ENCODE measurements at places on chromosomes 2 and 18.
A peak's percentile ranks its signal among the peaks of the same experiment; 100 is the strongest.

DNA sequence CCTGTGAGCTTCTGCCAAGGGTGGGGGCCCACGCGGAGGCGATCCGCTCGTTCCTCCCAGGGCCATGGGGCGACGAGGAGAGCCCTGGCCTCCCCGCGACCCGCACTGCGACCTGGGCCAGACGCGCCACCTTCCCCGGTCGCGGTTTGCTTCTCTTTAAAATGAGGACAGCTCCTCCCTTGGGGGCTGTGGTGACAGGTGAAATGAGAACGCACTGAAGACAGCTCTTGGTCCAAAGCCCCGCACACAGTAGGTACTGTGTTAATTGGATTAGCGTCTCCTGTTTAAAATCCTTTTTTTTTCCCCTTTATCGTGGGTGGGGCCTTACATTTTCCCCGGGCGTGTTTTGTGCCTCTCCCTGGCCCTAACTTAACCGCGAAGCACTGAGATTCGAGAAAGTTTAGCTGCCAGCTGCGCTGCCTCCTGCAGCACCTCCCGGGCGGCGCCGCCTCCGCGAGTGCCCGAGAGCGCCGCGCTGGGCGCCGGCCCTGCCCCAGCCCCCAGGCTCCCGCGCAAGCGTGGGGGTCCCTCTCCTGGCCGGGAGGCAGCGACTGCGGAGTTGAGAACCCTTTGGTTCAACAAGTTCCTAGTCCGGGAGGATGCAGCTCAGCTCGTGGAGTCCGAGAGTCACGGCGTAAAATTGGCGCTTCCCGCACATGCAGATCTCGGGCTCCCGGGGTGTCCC is 1.1 kb downstream of the HPCAL1 start:
- no peak for DNase-seq

- no peak for DNase-seq
Observed at GRCh38 chr2:82839036-82839435, 1620.0 kb downstream of the SUCLG1 start.

DNA sequence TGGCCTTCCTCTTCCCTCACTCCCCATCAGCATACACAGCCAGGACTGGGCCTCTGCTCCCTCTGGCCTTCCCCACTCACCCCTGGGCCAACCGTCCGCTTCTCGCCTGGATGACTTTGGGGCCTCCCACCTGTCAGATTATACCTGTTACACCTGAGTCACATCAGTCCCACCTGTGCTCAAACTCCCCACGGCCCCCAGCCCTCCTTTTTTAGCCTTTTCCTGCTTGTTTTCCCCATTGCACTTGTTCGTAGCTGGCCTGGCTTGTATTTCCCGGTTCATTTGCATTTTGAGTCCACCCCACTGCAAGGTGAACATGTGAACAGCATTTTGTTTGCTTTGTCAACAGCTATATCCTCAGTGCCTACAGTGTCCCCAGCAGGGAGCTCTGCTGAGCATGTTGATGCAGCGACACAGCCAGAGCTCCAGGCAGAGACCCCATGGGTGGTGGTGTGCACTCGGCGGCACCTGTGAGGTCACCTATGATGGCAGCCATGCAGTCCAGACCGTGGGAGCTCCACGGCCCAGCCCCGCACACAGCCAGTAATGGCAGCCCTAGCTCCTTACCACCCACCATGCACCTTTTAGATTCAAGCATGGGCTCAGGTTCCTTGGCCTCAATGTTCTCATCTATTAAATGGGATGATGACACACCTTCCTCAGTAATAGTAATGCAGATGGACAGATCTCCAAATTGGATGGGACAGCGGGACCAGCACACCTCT is 276.4 kb upstream of the HS6ST1 start:
- DNase-seq, result peak; percentile 48

GRCh38 chr2:109213646-109214433 is 84.8 kb downstream of the SH3RF3 start:
- DNase-seq, result no peak

GRCh38 chr2:23404426-23404825 is 19.4 kb downstream of the KLHL29 start:
- peak; percentile 84 for DNase-seq

GRCh38 chr2:9895669-9896590 is 52.7 kb downstream of the TAF1B start:
- DNase-seq, result no peak

- DNase-seq, result no peak
Observed at GRCh38 chr18:12783524-12783923, 80.7 kb downstream of the PSMG2 start.

DNA sequence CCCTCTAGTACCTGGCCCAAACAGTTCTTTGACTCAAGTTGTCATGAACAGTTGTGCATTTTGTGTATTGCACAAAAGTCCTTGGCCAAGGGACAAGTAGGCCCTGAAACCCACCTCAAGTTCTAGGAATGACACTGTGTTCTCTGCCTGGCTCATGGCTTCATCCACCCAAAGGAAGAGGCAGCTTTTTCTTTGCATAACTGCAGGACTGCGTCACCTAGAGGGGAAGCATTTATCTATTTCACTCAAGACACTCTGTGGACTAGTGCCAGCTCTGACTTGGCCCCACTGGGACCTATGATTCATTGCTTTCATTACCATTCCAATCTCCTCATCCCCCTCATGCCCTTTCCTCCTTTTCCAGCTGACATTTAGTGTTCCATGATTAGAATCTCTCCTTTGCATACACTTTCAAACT is 119.3 kb upstream of the SIX2 start:
- no peak for DNase-seq

- DNase-seq, result peak; percentile 72
Observed at GRCh38 chr2:147133286-147133908, 711.4 kb upstream of the ACVR2A start.

DNA sequence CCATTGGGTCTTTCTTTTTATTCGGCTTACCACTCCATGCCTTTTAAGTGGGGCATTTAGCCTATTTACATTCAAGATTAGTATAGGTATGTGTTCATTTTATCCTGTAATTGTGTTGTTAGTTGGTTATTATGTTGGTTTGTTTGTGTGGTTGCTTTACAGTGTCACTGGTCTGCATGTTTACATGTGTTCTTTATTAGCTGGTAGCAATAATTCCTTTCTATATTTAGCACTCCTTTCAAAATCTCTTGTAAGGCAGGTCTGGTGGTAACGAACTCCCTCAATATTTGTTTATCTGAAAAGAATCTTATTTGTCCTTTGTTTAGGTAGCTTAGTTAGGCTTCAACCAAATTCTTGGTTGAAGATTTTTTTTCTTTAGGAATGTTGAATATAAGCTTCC is 68.7 kb upstream of the XDH start:
- no peak for DNase-seq

GRCh38 chr2:105181282-105181681 is 60.3 kb upstream of the GPR45 start:
- no peak for DNase-seq

GRCh38 chr18:40148960-40149359 is 1806.1 kb upstream of the PIK3C3 start:
- no peak for DNase-seq

DNA sequence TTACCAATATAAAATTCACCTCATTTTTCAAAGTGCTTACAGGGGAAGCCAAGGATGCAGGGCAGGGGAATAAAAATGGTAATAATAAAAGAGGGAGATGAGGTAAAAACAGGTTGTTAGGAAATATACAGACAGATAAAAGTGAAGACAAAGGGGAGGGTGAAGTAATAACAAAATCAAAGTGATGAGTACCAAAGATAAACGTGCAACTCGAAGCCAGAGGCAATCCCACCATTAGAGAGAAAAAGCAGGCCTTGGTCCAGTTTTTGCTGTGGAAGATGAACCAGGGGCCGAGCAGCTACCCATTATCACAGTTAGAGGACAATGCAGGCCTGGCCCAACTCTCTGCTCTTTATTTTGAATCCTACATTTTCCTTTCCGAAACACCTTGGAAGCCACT is 99.6 kb upstream of the UPP2 start:
- no peak for DNase-seq

DNA sequence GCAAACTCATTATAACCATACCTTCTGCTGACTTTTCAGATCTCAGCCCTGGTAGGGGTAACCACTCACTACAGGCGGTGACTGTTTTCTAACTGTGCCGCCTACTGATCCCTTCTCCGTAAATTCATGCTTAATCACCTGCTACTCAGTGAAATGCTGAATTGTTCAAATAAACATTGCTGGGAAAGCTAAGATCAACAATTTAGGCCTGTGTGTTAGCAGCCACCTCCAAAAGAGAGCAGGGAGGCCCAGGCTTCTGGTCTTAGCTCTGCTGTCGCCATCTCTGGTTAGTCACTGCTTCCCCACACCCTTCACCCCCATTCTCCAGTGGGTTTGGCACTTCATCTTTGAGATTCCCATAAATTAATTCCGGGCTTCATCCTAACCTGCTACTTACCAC is 21.8 kb upstream of the NT5C1B start:
- peak; percentile 9 for DNase-seq

DNA sequence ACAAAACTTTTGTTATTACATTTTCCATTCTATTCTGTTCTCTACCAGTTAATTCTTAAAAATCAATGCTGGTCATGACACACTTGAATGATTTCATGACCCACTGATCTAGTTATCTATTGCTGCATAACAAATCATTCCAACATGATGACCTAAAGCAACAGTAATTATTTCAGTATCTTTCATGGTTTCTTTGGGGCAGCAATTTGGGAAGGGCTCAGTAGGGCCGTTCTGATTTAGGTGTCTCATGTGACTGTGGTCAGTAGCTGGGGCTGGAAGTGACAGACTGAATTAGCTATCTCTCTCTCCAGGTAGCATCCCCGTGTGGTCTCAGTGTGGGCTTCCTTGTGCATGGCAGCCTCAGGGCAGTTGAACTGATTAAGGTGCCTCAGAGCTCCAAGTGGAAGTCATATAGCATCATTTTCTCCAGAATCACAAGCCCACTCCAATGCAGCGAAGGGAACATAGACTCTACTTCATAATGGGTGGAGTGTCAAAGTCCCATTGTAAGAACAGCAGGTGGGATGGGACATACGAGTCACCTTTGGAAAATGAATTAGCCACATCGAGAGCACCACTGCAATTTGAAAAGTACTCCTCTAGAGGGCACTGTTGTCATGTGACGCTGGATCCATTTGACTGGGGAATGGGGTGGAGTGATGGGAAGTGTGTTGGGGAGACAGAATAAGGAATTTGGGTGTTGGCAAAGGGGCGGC is 39.1 kb upstream of the FAM136A start:
- no peak for DNase-seq

GRCh38 chr18:50662775-50663383 is 103.0 kb downstream of the MAPK4 start:
- DNase-seq, result no peak

- no peak for DNase-seq
Observed at GRCh38 chr2:81703831-81704230, 1399.3 kb upstream of the LRRTM1 start.

GRCh38 chr2:43127208-43127940 is 99.0 kb downstream of the ZFP36L2 start:
- DNase-seq, result peak; percentile 4

DNA sequence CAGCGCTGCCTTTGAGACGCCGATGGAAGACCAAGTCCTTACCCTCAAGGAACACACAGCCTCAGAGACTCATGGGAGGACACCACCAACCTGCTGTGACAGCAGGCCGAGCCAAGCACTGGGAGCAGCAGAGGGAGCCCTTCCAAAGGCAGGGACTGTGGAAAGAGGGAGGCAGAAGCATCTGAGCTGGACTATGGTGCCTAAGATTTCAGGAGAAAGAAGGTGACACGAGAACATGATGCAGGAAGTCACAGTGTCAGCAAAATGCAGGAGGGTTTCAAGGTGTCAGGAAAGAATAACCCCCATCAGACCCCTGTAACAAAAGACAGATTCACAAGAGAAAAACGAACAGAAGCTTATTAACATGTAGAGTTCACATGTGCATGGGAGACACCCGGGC is 24.2 kb upstream of the COX7A2L start:
- DNase-seq, result no peak

- DNase-seq, result no peak
Observed at GRCh38 chr18:76960528-76961035, 138.2 kb downstream of the ZNF236 start.

DNA sequence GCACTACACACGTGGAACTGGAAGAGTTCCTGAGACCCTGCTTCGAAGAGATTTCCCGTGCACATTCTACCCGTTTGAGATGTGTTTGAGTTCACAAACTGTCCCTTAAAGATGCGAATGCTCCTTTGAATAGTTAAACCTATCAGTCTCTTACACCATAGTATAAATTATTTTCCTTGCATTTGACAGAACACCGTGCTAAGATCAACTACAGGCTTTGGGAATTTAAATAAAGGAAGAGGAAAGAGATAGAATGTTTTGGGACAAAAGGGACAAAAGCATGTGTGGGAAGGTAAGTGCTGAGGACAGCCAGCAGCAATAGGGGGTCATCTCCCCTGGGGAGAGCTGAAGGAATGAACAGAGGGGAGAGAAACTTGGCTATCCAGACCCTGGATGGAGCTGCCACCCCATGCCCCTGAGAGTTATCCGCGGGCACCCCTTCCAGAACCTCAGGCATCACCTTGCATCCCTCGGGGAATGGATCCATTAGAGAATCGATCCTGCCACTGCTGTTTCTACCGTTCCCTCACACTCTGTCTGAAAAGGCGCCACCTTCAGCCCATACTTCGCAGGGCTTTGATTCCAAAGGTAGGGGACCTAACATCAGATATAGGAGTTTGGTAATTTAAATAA is 888 bp upstream of the ADCY3 start:
- DNase-seq, result no peak

DNA sequence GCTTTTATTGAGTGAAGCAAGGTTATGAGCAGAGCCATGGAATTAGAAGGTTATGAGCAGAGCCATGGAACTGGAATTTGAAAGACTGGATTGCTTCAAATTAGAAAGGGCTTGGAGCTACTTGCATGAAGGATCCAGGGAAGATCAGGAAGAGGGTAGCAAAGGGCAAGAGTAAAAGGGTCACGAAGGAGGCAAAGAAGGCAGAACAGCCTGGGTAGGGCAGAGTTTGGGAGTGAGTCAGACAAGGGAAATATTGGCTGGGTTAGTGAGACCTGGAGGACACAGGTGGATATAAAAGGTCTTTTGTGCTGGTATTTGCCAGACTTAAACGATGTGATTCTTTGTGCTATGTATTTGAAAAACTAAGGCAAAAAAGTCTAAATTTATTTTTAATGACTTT is 65.0 kb downstream of the SEMA4F start:
- no peak for DNase-seq

Measured in NCI-H2029 (cell line).